Stimulated activated CD8-positive, alpha-beta memory T cell treated with anti-CD3 and anti-CD28 coated beads, Interleukin-2, amount 100 ng/mL, for 1 hour (primary cell): ENCODE measurements at places on chromosomes 2 and 18.

- no peak for DNase-seq
Measured at GRCh38 chr2:235500761-235501672, 7.2 kb downstream of the AGAP1 start.

DNA sequence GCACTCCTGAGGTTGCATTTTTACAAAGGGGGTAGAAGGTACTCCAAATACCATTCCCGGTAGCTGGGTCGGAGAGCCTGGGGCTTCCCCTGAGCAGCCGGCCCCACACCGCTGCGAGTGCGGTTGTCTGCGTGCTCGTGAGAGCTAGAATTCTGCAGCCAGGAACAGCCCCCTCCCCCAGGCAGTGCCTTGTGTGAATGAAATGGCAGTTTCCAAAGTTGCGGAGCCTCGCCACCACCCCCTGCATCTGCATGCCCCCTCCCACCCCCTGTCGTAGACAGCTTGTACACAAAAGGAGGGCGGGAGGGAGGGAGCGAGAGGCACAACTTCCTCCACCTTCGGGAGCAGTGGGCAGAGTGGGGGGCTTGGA lies 1.1 kb downstream of the MYCN start:
- no peak for DNase-seq

DNA sequence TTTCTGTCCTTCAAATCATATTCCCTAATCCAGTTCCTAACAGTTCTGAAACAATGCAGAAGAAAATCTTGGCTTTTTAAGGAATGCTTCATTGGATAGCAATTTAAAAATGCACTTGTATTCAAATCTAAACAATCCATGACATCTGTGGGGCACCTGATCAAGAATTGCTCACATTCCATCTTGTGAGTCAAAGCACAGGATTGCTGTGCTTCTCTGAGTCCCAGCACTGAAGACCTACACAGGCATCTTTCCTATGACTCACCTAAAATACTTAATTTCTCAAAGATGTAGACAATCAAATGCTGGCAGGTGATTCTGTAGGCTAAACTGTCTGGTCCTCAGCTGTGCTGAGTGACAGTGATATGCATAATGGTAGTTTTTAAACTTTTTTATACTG lies 10.1 kb upstream of the ATP8B1 start:
- no peak for DNase-seq

- DNase-seq = no peak
Measured at GRCh38 chr2:152055366-152056108, 43.3 kb downstream of the CACNB4 start.

DNA sequence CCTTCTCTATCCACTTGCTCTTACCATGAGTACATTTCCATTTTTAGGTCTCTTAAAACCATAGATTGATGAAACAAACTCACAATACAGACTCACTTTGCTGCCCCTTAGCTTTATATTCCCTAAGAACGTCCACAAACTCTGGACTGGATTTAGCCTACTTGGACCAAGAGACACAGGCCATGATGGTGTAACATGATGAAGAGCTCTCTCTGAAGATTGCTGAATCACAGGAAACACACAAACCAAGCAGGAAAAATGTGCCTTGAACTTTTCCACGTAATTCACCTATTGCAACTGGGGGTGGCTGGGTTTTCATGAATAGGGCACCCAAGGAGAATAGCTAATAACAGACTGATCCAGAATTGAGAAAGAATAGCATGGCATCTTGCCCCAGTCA lies 201.7 kb upstream of the RBBP8 start:
- no peak for DNase-seq

GRCh38 chr2:176637142-176637485 lies 367.9 kb downstream of the MTX2 start:
- no peak for DNase-seq

DNA sequence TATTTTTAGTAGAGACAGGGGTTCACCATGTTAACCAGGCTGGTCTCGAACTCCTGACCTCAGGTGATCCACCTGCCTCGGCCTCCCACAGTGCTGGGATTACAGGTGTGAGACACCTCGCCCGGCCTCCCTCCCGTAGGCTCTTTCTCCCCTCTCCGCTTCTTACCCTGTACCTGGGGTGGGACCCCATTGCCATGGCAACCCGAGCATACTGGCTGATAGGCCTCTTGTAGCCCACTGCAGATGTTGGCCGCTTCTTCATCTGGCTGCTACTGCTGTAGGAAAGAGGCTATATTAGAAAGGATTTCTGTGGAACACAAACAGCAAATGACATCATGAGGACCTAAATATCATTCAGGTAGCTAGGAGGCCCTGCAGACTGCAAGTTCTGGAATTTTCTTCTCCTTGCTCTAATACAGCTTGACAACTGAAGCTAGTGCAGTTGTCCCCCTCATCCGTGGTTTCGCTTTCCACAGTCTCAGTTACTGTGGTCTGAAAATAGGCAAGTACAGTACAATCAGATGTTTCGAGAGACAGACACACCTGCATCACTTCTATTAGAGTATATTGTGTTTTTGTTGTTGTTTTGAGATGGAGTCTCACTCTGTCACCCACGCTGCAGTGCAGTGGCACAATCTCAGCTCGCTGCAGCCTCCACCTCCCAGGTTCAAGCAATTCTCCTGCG lies 51.6 kb upstream of the ASXL2 start:
- DNase-seq = no peak

DNA sequence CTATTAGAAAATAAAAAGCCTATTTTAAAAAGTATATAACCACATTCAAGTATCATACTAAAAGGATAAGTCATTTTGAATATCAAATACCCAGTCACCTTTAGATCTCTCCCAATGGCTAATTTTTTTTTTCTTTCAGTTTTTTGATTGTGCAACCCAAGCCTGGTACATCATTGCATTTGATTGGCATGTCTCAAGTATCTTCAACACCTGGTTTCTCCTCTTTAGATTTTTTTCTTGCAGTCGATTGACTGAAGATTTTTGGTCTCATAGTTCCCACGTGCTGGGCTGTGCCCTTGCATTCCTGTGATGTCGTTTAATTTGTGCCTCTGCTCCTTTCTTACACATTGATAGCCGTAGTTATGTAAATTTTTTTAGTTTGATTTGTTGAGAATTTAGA lies 40.7 kb downstream of the ATIC start:
- no peak for DNase-seq

- no peak for DNase-seq
Measured at GRCh38 chr2:96304606-96305005, 740 bp downstream of the SNRNP200 start.

DNA sequence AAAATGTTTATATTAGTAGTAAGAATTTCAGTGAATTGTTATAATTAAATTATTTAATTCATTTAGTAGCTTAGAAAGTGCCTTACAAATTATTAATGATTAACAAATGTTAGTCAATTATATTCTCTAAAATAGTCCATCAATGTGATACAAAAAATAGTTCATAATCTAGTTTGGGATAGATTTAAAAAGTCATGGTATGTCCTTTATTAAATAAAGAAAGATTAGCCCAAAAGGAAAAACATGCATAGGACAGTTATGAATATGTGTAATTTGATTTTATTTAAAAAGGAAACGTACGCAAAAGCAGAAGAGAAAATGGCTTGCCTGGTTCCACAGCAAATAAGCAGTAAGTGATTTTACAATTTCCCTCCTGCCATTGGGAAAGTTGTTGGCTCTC lies 768.5 kb downstream of the TRIB2 start:
- no peak for DNase-seq

GRCh38 chr2:69213201-69213600 lies 173.8 kb downstream of the GFPT1 start:
- no peak for DNase-seq

DNA sequence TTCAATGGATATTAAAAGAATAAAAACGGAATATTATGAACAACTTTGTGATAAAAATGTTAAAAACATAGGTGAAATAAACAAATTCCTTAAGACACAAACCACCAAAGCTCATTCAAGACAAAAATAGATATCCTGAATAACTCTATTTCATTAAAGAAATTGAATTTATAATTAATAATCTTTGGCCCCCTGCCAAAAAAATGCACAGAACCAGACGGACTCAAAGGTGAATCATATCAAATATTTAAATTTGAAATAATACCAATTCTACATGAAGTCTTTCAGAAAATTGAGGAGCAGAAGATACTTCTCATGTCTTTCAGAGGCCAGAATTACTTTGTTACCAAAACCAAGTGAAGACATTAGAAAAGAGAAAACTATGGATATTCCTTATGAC lies 128.3 kb upstream of the KLHL29 start:
- no peak for DNase-seq

DNA sequence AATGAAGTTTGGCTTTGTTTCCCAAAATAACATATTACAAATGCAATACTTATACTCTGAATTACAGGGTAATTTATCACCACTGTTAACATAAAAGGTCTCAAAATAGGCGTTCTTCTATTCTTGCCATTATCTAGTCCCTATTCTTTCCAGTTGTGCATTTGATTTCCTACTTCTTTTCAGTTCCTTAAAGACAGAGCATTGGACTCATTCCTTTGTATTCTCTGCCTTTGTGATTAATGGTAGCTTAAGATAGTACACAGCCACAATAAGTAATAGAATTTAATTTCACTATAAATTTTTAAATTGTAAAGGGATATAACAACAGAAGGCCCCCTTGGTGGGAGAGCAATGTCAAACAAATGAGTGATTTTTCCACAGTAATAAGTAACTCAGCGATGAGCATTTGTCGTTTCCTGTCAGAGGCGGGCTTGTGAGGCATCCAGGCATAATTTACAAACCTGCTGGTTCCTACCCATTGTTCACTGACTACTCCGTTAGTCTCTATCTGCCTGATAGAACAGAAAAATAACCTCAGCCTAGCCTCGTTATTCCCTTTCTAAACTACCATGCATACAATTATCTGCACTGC lies 456.6 kb upstream of the REG3G start:
- no peak for DNase-seq

DNA sequence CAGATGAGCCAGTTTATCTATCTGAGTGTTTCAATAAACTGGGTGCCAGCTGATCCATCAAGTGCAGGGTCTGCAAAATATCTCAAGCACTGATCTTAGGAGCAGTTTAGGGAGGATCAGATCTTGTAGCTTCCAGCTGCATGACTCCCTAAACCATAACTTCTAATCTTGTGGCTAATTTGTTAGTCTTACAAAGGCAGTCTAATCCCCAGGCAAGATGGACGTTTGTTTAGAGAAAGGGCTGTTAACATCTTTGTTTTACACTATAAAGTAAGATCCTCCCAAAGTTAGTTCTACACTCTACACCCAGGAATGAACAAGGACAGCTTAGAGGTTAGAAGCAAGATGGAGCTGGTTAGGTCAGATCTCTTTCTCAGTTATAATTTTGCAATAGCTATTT lies 28.7 kb upstream of the HNMT start:
- no peak for DNase-seq

DNA sequence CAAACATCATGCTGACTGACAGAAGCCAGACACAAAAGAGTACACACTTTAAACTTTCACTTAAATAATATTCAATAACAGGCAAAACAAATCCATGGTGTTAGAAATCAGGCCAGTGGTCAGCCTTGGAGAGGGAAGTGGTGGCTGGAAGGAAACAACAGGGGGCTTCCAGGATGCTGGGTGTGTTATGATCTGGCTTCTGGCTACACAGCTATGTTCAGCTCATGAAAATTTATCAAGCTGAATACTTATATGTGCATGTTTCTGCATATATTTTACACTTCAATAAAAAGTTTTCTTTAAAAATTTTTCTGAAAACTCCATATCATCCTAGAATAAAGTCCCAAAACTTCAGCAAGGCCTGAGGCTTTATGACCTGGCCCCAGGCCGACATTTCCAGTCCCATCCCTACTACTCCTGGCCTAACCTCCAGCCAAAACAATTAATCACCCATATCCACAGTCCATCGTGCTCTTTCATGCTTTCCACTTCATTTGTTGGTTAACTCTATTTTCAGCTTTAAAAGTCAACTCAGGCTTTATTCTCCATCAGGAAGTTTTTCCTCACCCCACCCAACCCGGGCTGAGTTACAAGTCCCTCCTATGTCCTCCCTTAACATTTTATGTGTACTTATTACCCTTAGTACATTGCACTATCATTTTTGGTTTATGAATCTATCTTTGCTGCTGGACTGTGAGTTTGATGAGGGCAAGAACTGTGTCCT lies 27.9 kb upstream of the SPTBN1 start:
- no peak for DNase-seq

DNA sequence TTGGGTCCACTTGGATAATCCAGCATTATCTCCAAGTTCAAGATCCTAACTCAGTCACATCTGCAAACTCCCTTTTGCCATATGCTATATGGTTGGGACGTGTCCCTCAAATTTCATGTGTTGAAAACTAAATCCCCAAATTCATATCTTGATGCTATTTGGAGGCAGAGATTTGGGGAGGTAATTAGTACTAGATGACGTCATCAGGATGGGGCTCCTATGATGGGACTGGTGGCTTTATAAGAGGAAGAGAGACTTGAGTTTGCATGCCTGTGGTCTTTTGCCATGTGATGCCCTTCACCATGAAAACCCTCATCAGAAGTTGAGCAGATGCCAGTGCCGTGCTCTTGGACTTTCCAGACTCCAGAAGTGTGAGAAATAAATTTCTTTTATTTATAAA lies 16.8 kb upstream of the SMAD4 start:
- DNase-seq = no peak

- no peak for DNase-seq
Measured at GRCh38 chr2:47012189-47012588, 96.6 kb upstream of the MCFD2 start.

- no peak for DNase-seq
Measured at GRCh38 chr18:49733321-49733720, 80.0 kb downstream of the ACAA2 start.

GRCh38 chr2:118121101-118121500 lies 32.8 kb downstream of the INSIG2 start:
- no peak for DNase-seq

- DNase-seq = no peak
Measured at GRCh38 chr18:55402731-55403405, 185.1 kb downstream of the TCF4 start.

GRCh38 chr18:62329691-62330454 lies 4.8 kb downstream of the TNFRSF11A start:
- no peak for DNase-seq

DNA sequence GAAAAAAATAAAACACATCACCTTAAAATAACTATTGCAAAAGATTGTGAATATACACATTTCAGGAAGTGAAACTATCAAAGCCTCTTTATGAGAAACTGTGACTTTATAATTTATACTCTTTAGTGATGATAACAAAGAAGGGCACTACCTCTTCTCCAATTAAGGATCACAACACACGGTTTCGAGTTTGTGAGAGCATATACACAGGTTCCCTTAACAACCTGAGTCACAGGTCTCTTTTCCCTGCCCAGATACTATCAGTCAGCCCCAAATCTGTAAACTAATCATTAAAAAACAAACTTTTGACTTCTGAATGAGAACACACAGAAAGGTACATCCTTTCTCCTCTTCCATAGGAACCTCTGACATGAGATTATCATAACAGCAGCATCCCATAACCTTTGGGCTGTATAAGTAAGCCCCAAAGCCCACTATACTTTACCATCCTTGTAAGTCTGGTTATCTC lies 44.9 kb downstream of the PTPN2 start:
- DNase-seq = no peak

DNA sequence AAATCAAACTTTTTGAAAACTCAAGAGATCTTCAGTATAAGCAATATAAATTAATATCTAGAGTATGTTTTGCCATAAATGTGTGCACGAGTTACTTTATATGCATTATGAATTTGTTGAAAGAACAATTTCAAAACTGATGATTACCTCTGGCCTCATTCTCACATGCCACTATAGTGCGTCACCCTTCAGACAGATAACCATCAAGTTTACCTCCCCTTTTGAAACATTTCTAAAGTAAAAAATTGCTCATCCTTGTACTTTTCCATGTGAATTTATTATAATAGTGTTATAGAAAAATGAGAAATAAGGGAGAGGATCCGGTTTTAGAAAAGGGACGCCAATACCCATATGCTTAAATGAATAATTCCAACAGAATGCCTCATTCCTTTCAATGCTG lies 38.3 kb downstream of the ZEB2 start:
- no peak for DNase-seq
